CD4-positive, alpha-beta T cell treated with Interleukin-15 for 1 hour (primary cell): ENCODE measurements at places on chromosomes 5 and 9.

DNA sequence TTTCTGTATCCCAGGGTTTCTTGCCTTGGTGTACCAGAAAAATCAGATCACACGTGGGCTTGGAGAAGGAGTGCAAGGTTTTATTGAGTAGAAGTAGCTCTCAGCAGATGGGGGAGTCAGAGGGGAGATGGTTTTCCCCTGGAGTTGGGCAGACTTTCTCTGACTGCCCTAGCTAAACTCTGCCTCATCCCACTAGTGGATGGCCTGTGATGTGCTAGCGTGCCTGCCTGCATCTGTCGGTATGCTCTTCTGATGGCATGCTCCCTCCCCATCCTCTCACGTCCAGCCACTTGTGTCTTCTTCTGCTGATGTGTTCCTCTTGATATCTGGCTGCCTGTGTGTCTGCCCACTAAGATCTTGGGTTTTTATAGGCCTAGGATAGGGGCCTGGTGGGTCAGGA lies 616.1 kb upstream of the RGMB start:
- DNase-seq, result no peak

DNA sequence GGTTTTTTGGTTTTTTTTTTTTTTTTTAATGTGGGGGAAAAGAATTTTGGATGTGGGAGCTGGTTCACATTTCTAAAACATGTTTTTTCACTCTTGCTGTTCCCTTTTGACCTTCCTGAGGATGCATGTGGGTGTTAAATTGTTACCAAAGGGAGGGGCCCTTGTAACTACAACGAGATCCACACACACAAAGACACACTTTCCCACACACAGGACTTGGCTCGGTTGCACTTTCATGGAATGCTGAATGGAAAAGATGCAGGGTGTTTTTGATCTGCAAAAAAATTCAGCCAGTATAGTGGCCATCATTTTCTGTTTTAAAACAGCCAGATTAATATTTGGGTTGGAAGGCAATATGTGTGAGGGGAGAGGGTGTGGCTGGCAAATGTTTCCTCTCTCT lies 576.9 kb downstream of the EBF1 start:
- DNase-seq, result no peak

DNA sequence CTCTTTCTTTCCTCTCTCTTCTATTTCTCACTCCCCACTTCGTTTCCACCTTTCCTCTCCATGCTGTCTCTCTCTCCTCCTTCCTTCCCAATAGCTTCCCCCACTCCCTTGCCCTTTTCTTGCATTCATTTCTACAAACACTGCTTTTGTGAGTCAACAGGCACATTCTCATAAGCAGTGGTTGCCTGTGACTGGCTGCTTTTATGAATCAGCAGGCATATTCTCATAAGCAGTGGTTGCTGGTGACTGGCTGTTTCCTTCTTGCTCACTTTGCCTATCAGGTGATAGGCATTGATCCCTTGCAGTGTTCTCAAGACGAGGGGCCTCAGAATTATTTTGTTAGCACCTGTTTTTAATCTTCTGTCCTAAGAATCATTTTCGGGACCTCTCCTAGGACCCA lies 116.1 kb upstream of the ACTBL2 start:
- DNase-seq, result no peak

DNA sequence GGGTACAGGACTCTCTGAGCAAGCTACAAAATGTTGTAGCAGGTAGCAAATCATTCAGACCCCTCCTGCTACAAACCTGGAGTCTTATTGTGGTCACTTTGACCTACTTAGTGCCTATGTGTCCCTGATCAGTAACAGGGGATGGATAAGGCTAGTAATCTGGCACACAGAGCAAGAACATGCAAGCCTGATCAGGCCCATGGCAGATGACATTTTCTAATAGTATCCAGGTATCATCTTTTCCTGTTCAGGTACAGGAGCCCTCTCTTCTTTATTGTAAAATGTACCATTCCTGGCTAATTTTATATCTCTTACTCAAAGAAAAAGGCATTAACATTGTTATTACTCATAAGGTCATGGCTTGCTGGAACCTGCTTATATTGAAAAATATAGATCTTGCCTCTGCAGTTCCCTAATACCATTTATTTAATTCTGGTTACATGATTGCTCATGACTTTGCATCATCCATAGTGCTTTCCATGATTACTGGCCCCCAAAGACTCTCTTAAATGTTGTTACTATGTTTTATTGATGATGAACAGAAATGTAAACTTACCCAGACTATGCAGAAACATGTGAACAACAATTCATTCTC lies 18.2 kb upstream of the CCNH start:
- DNase-seq, result no peak

DNA sequence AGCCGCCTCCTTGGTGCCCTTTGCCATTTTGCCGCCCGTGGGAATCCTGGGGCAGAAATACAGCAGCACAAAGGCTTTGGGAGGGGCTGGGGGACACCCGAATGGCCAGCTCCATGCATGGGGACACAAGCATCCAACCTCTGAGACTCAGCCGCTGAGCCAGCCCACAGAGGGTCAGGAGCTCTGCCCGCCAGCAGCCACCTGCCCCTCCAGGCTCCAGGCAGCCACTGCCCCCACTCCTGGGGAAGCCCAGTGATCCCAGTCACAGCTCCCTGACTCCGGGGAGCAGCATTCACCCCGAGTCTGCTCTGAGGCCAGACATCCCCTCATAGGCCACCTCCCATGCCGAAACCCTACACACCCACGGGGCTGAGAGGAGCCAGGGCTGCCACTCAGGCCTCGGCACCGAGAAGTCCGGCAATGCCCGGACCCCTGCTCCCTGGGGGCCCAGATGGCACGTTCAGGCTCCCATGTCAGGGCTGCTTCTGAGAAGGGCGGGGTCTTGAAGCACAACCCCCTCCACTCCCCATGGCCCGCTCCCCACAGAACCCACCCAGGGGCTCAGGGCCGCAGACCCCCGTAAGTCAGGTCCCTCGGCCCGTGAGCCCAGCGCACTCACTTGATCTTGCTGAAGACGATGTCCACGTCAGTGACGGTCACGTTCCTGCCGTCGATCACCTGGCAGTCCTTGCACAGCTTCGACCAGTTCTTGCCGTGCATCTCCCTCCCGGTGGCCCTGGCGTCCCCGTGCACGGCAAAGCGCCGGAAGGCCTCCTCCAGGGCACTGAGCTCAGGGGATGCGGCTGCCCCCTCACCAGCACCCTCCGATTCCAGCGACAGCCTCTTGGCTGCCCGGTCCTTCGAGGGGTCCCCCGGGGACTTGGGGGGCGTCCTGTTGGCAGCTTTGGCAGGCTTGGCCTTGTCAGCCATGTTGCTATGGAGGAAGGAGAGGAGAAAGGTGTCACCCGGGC lies 15.7 kb downstream of the TPPP start:
- peak; percentile 14 for DNase-seq

DNA sequence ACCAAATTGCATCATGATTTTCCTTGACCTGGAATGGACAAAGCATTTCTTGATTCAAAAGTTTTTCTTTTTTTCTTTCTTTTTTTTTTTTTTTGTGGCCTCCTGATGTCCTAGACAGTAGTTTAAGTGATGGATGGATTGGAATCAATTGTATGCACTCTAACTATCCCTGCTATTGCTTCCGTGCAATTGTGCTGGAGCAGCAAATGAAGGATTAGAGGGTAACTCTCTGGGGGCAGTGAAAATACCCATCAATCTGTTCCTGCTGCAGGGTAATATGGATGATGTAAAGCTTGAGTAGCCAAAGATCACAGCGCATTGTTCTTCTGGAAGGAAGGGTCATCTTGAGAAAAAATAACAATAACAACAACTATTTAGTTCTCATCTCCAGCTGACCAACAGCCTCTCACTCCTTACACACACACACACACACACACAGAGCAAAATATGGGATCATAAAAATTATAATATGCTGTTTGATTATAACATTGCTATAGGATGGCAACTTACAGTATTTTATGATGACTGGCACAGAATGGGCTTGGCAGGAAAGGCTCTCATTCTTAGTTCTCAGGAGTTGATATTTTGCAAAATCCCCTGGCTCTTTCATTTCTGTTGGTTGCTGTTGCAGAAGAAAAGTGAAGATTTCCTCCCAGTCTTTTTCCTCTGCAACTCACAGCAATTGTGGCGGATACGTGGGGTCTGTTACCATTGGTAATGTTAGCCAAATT lies 160.9 kb upstream of the DMAC1 start:
- no peak for DNase-seq

- DNase-seq, result no peak
Observed at GRCh38 chr5:170076211-170076610, 29.5 kb upstream of the FOXI1 start.

DNA sequence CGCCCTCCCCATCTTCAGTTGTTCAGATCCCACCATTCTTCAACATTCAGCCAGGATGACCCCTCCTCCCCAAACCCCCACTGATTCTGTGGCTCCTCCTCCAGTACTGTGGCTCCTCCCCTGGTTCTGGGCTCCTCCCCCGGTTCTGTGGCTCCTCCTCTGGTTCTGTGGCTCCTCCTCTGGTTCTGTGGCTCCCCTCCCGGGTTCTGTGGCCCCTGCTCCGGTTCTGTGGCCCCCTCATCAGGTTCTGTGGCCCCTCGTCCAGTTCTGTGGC lies 32.8 kb downstream of the C5orf15 start:
- DNase-seq, result no peak

DNA sequence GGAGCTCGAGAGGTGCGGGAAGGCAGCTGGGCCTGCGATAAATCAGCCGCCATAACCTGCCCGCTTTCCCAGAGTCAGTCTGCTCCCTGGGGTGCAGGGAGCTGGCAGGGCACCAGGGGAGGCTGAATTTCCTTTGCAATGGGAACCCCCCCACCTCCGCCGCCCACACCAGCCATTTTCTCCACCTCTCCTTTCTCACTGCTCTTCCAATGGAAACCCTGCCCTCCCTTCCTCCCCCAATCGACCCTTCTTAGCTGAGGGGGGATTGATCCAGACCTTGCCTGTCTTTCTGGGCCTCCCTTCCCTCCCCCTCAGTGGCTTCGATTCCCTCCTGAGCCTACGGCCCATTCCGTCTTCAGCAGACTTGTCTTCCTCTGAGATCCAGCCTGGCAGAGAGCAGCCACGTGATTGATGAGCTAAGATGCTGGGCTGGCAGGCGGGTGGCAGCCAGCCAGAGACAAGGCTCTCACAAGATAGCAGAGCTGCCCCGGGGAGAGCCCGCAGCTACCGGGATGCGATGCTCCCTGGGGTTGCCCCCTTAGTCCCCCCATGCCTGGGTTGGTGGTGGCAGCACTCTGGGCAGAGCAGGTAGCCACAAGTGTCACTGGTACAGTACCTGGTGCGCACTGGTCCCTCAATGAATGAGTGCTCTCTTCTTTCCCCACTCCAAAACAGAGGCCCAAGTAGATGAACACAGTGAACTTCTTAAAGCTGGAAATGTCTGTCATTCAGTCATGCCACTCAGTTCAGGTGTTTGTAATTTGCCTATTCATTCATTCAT lies 53.7 kb upstream of the FABP6 start:
- no peak for DNase-seq

- no peak for DNase-seq
Observed at GRCh38 chr5:151618907-151619306, 27.8 kb upstream of the FAT2 start.

GRCh38 chr5:145375521-145375920 lies 459.6 kb downstream of the PRELID2 start:
- DNase-seq, result no peak

DNA sequence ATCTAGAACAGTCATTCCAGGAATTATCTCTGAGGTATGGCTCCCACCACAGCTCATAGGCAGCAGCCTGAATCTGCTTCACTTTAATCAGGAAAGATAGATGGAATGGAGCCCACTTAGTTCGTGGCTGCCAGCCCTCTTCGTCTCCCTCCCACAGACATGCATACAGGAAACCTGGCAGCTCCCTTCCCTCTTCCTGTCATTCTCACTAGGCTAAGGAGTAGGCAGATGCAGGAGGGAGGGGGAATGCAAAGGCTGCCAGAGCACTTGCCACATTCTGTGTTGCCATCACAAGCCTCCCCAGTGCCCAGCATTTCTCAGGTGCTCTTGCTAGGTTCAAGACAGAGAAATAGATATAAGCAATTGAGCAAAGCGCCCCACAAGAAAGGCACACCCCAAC lies 378.9 kb downstream of the ELAVL2 start:
- no peak for DNase-seq

- no peak for DNase-seq
Observed at GRCh38 chr5:160419458-160420330, 813 bp upstream of the SLU7 start.

DNA sequence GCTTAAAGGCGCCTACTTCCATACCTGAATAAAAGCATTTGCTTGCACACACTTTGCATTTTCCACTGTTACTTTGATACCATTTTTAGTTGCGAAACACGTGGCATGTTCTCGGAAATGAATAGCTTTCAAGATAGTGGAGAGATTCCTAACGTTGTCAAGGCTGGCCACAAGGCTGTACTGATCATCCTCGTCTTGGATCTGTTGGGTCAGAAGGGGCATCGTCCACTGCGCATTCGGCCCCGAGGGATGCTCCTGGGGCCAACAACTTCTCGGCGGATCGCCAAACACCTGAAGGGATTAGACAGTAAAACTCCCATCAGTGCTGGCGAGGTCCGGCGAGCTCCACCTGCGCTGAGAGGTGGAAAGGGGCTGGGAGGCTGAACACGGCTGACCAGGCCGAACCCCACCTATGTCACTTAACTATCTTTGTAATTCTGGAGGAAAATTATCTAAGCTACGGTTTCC lies 599 bp downstream of the RAD1 start:
- DNase-seq, result no peak

DNA sequence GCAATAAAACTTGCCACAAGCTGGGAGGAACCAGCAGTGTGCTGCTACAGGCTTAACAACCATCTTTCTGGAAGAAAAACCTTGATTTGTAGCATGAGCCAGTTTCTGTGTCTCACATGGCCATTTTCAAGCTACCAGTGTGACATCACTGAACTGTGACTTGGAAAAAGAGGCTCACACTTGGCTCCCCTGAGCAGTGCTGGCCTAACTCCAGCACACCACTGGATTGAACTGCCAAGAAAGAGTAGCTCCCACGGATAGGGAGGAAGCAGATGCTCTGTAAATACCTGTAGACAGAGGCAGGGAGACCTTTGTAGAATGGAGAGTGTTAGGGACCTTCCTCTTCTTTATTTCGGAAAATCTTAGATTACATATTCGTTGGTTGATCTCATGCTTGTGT lies 197.9 kb downstream of the SH3GL2 start:
- DNase-seq, result no peak

DNA sequence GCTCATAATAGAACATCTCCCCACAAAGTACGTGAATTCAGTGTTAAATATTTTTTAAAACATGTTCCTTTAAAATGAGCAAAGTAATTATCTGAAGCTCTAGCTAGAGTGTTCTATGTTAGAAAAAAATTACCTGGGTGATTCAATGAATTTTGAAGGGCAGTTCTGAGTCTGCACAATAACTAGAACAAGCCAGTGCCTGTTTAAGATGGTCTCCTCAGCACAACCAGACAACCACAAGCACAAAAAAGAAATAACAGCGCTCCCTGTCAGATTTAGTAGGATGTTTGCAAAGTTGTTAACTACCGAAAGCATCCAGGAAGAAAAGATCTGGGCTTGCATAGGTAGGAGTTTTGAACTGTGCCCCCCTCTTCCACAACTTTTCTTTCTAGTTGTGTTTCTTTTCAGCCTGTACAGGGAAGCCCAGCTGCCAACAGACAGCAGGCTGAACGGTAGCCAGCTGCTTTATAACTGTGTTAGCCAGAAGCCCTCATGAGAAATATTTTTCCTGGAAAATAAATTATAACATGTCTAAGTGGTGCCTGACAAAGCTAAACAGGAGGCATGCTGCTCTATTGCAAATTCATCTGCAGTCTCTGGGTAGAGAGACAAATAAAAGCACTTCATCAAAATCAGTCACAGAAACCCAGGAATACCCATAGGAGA lies 1026.9 kb downstream of the MAT2B start:
- no peak for DNase-seq
